Activated CD8-positive, alpha-beta T cell treated with anti-CD3 and anti-CD28 coated beads for 36 hours (primary cell): ENCODE measurements at places on chromosomes 2 and 18. TPM values are rescaled to one million over a fixed set of nuclear protein-coding genes. Genes with fewer than 3 reads are reported as not detected.
A peak's percentile ranks its signal among the peaks of the same experiment; 100 is the strongest.

DNA sequence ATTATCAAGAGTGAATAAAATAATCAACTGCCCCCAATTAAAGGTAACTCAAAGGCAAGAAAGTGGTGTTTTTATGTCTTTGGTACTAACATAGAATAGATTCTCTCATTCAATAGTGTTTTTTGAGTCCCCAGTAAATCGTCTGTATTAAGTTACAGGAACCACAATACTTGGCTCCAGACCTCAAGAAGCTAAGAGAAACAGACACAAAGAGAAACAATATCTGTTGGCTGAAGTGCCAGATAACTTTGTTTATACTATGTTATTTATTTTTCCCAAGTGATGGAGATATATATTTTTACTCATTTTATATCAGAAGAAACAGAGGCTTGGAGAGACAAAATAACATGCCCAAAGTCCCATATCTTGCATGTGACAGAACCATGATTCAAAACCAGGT, 201.7 kb upstream of the HNRNPA3 start:
- DNase-seq = no peak

DNA sequence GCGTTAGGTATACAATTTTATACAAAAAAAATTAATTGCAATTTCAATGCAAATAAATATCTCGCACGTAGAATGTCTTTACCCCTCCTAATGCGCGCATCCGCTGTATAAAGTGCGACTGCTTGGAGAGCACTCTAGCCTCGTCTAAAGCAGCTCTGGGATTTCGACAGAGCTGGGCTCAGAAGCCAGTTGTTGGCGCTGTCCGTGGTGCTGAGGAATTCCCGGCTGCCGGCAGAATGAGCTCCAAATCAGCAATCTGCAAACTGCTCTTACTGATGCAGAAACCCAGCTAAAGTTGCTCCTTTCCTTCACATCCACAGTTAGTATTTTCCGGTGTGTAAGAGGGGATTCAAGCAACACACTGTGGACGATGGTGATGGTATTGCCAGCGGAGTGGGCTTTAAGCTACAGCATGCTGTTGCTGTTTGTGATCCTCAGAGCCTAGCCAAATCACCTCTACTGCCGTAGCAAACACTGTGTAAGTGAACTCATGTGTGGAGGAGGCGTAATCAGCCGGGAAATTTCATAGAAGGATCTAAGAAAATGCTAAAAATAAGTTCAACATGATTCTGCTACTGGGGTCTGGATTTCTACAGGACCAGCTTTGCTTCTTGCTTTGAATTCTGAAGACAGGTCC, at the start of gene VWC2L:
Gene VWC2L (plus strand): TSS at position 137 of the 637 bp plus-strand sequence. CDS start 3,140 bp downstream, outside the sequence.
- peak; percentile 55 for DNase-seq

DNA sequence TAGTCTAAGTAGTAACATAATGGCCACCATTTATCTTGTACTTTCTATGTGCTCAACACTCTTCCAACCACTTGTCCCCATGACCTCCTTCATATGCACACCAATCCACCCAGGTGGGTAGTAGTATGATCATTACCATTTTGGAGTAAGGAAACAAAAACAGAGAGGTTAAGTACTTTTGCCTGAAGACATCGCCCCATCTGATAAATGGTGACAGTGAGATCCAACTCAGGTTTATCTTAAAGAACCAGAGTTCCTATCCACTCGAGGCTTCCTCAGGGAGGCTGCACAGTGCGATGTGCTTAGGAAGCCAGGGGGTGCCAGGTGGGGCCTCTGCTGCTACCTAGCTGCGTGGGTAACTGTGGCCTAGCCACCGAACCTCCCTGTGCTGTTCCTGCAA, 14.1 kb downstream of the NFE2L2 start:
- DNase-seq = no peak

GRCh38 chr2:14700753-14701152, 68.2 kb downstream of the LRATD1 start:
- no peak for DNase-seq

- no peak for DNase-seq
Observed at GRCh38 chr2:135494503-135494902, 36.5 kb downstream of the ZRANB3 start.

Gene MBD5
- total RNA-seq = 17.9 TPM

- no peak for DNase-seq
Observed at GRCh38 chr2:163711258-163711657, 24.6 kb downstream of the FIGN start.

Gene ICA1L
- 8.0 TPM for total RNA-seq

Gene POTEC
- total RNA-seq = not detected

- DNase-seq = no peak
Observed at GRCh38 chr18:78293540-78293939, 686.1 kb upstream of the SALL3 start.

Gene TRAF3IP1
- total RNA-seq = 7.1 TPM
